Stimulated activated CD4-positive, alpha-beta T cell treated with anti-CD3 and anti-CD28 coated beads, Interleukin-12 subunit alpha, Interleukin-12 subunit beta, amount 100 ng/mL, for 4 hours (primary cell): ENCODE measurements at places on chromosomes 5 and 9.

- no peak for DNase-seq
Measured at GRCh38 chr5:54357408-54358058, 47.2 kb upstream of the ARL15 start.

DNA sequence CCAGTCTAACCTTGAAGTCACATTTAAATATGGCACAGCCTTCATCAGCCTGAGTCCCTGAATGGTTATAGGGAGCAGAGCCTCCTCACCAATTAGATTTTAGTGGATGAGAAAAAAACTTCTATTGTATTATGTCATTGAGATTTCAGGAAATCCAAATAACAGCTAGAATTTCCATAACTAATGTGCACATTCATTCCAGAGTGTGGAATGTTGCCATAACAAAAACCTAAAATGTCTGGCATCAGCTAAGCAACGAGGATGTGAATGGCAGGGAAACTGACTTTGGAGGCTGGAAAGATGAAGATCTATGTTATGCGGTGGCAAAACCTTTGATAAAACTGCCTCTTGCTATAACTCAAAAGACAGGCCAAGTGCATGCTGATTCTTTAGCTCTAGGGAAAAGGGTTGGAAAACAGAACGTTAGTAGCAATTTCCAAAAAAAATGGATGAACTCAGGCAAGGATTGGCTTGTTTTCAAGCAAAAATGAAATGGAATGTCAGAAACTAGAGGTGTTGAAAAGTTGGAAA, 91.3 kb upstream of the NFIB start:
- DNase-seq: no peak

GRCh38 chr5:53178830-53179229, 69.3 kb upstream of the MOCS2 start:
- no peak for DNase-seq

GRCh38 chr9:111037708-111038330, 451 bp downstream of the LPAR1 start:
- no peak for DNase-seq

DNA sequence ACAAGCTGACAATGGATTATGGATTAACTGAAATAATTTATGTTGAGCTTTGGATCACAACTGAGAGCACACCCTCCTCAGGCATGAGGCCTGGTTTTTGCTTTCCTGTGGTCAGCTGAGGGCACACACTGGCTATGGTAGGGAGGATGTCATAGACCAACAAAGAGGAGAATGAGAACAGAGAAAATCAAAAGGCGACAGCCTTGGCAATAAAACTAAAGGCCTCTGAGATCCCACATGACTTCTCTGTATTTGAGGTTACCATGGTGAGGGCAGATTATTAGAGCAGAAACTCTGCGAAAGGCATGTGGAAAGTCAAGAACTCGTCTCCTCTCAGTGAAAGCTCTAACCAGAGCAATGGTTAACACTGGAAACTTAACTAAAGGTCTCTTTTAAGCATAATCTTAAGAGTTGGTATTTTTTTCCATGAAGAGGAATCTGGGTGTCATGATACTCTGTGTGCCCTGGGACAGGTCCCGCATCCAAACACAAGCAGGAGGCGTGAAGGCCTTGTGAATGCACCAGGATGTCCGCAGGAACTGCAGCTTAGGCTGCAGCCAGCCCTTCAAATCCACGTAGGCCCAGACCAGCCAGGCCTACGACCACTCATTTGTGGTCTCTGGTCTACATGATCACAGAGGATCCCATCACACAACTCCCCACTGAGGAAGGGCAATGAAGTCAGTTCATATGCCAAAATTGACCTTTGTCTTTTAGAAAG, 12.4 kb upstream of the MEIKIN start:
- DNase-seq: no peak

DNA sequence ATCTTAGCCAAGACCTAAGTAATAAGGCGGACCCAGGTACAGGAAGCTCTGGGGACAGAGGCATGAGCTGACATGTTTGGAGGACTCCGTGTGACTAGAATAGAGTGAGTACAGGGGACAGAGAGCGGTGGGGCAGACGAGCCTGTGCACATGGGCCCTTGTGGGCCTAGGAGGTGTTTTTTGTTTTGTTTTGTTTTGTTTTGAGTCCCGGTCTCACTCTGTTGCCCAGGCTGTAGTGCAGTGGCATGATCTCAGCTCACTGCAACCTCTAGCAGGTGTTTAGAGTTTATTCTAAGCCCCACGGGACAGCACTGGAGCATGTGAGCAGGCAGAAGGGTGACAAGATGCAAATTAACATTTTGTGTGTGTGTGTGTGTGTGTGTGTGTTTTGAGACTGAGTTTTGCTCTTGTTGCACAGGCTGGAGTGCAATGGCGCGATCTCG, 3.1 kb upstream of the EEIG1 start:
- DNase-seq: no peak

GRCh38 chr5:13278148-13278547, 666.3 kb downstream of the DNAH5 start:
- no peak for DNase-seq
